ENCODE measurements at places on chromosomes 7 and 10. TPM values are rescaled to one million over a fixed set of nuclear protein-coding genes. Genes with fewer than 3 reads are reported as not detected.

Gene CELF2
- total RNA-seq: 33.7 TPM

Gene ETV1
- 4.6 TPM for total RNA-seq

Gene TRPV6
- 0.45 TPM for total RNA-seq

Gene CLEC5A
- total RNA-seq: 0.55 TPM

Gene FRMD4A
- 5.1 TPM for total RNA-seq

Gene STEAP1
- total RNA-seq: 16.8 TPM

Gene METTL27
- total RNA-seq: 3.7 TPM

Gene MRPS17
- total RNA-seq: 10.4 TPM

Gene SPRN
- total RNA-seq: not detected

Gene SPDYE11
- total RNA-seq: not detected

Gene SP8
- not detected for total RNA-seq

Gene WNT8B
- not detected for total RNA-seq

Gene HGF
- 0.98 TPM for total RNA-seq

Gene FOXI2
- not detected for total RNA-seq

Gene TMEM273
- total RNA-seq: 8.4 TPM

Gene NACAD
- total RNA-seq: 0.61 TPM

Gene MGAM2
- 25.8 TPM for total RNA-seq

Gene SUN3
- total RNA-seq: not detected

Gene AGK
- total RNA-seq: 18.0 TPM

Gene PRSS1
- total RNA-seq: 4.0 TPM

Gene GLI3
- 2.2 TPM for total RNA-seq

Gene NHLRC2
- total RNA-seq: 33.0 TPM

Gene AKR1B15
- total RNA-seq: 14.0 TPM

Gene UNCX
- not detected for total RNA-seq

Measured in left colon (tissue), 2 donors.